ENCODE measurements at places on chromosomes 3 and 15.
A peak's percentile ranks its signal among the peaks of the same experiment; 100 is the strongest.

DNA sequence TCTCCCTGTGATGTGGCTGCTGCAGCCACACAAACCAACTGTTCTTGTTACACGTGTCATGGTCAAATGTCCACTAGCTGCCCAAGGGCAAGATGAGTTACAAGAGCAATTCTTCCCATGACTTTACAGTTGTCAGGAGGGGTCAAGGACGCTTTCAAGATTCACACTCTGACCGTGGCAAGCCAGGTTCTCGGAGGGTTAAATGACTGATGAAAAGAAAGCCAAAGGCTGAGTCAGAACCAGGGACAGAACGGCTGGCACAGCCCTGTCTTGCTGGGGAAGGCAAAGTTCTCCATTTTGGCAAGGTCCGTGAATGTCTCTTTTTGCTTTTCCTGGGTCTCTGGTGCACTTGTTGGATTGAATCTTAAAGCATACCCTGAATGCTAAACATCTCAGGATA, 364.5 kb upstream of the ICE2 start:
- DNase-seq = no peak

DNA sequence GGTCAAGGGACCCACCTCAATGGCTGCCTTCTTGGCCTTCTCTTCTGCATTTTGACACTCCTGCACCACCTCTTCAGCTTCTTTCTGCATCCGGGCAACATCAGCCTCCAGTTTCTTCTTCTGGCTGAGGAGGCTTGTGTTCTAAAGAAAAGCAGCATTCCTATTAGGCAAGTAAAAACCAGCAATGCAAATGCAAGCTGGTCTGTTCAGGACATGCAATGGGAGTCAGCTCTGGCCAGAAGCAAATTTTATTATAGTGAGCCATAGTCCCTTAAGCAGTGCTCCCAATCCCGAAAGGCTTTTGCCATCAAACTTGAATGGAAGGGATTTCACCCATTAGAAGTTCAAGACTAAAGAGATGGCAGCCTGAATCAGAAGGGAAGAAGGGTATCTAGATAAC, 97.7 kb downstream of the HHLA2 start:
- DNase-seq = no peak

DNA sequence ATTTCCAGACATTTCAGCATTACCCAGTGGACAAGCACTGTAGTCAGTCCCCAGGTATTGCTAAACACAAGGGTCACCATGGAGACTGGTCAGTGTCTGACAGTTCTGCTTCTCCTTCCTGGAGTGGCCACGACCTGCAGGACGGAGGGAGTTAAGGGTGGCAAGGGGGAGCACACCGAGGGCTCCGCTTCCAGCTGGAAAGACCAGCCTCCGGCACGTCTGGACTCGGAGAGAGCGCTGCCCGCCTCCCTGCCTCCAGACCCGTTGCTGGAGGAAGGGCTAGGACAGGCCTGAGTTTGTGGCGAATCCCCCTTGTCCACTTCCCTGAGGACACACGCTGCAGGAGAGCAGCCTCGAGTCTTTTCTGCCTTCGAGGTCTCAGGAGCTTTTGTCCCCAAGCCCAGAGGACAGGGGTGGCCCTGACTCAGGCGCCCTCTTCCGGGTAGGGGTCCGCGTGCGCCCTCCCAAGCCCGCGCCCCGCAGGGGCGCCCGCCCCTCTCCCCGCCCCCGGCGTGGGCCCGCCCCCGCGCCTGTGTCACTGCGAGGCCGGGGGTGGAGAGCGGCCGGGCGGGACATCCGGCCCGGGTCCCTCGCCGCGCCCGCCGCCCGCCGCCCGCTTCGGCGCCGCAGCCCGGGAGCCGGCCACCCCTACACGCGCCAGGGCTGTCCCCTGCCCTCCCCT, at the start of gene CHST14:
Gene CHST14 (plus strand): TSS at position 562 of the 682 bp plus-strand sequence. CDS start 230 bp downstream, outside the sequence.
- DNase-seq = peak; percentile 53

DNA sequence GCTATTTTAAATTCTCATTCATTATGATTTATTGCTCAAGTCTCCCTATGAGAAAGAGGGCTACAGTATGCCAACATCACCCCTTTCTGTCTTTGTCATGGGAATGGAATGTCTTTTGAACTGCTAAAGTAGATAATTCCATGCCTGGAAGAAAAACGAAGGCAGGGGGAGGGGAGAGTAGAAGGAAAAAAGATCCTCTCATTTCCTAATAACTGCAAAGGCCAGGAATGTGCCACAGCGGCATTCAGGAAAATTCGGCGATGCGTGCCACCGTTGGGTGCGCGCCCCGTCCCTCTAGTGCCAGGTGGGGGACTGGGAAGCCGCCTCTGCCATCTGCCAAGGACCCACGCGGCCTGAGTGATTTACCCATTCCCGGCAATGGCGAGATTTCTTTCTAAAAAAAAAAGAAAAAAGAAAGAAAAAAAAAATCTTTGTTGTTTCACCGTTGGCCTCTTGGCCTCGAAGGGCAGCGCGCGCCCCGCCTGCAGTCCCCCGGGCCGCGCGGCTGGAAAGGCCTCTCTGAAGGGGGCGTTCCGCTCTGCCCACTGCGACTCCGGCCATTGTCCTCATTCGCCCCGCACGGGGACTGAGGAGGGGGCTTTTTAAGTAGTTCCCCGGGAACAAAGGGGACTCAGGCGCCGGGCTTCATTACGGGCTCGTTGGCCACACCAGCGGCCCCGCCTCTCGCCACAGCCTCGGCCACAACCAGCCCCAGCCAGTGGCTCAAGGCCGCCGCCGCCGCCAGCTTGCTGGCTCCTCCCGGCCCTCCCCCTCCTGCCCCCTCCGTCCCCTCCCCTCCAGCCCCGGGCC, 54.5 kb downstream of the CPN2 start:
- no peak for DNase-seq

DNA sequence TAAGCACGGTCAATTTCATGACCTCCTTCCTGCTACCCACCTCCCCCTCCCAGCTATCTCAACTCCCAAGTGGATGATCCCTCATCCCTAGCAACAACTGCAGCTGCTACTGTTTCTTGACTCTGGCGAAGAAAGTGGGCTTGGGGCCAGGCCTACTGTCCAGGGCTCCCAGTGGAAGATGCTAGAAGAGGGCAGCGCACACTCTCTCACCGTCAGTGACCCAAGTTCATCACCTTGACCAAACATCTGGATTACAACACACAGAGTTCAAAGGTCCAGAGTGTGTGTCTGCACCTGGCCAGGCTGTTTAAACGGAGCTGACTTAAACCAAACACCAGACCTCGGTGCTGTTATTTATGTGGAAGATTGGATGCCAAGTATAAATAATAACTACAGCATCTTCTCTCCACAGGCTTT, 385.6 kb downstream of the SHQ1 start:
- no peak for DNase-seq
